Esophagus (tissue), 2 donors: ENCODE measurements at places on chromosomes 12 and 14. TPM values are rescaled to one million over a fixed set of nuclear protein-coding genes. Genes with fewer than 3 reads are reported as not detected.

The ALG10B gene
- 0.84 TPM for polyA plus RNA-seq

The TAS2R30 gene
- 0.12 TPM for polyA plus RNA-seq

The NYNRIN gene
- polyA plus RNA-seq: 5.6 TPM

The DIO3 gene
- 0.20 TPM for polyA plus RNA-seq

The WNT5B gene
- polyA plus RNA-seq: 10.1 TPM

The KRT6A gene
- polyA plus RNA-seq: 7,628 TPM

The HRK gene
- polyA plus RNA-seq: 0.20 TPM

The KRT78 gene
- 633 TPM for polyA plus RNA-seq

The FOXA1 gene
- 9.5 TPM for polyA plus RNA-seq
